ENCODE measurements at places on chromosomes 13 and 19. TPM values are rescaled to one million over a fixed set of nuclear protein-coding genes. Genes with fewer than 3 reads are reported as not detected.

DNA sequence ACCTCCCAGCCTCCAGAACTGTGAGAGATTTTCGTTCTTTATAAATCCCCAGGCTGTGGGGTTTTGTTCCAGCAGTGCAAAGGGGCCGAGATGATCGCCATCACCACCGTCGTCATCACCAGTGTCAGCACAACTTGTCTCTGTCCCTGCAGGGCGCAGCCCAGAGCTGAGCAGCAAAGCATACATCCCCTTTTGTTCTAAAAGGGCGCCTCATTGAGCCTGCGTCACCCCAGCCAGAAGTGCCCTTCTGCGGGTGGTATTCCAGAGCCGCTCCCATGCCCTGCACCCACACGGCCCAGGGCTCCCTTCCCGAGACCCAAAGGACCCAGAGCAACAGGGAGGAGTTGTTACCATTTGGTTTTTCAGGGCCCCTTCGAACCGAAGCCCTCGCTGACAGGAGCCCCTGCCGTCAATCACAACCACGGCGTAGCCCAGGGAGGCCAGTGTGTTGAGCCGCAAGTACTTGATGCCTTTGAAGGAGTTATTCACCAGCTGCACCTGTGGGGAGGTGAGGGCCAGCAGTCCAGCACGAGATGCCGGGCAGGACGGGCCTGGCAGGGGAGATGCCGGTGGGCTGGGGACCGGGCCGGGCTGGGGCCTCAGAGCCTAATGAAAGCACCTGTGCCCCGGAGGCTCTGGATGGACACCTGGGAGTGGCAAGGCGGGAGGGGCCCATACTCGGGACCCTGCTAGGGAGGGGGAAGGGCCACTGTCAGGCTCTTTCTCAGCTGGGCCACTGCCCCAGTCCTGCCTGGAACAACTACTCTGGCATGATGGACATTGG, 14.4 kb upstream of the MYDGF start:
- no peak for DNase-seq

GRCh38 chr13:93435651-93436050, 209.0 kb downstream of the GPC6 start:
- DNase-seq, result no peak

DNA sequence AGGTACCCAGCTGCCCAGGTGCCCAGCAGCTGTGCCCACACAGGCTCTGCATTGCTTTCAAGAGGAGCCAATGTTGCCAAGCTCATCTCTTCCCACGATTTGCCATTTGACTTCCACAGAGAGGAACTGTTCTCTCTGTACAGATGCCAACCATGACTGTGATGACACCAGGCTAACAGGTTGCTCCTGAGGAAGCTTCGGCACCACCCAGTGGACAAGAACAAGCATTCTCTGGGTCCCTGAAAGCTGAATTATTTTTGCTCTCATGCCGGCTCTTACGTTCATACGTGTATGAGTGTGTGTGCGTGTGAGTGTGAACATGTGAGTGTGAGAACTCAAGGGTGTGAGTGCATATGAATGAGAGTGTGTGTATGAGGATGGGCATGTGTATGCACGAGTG, 535.2 kb downstream of the LIG4 start:
- peak; percentile 28 for DNase-seq

- no peak for DNase-seq
These were observed 1.2 kb downstream of the RANBP3 start for GRCh38 chr19:5976768-5977167.

DNA sequence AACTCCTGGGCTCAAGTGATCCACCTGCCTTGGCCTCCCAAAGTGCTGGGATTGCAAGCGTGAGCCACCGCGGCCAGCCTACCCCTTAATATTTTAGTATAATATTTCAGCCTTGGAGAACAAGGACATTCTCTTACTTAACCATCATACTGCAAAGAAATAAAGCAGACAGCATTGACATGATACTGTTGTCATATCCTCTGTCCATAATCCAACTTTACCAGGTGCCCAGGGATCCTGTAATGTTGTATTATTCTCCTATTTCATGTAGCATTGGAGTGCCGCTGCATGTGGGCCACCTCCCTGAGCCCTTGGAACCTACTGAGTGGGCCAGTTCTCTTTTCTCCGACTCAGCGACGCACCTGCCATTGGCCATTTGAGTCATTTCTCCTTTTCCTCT, 21.4 kb upstream of the EHD2 start:
- DNase-seq, result no peak

The CILP2 gene
- 0.02 TPM for total RNA-seq

The ZIK1 gene
- total RNA-seq, result not detected
